ENCODE measurements at places on chromosomes 13 and 19. TPM values are rescaled to one million over a fixed set of nuclear protein-coding genes. Genes with fewer than 3 reads are reported as not detected.

DNA sequence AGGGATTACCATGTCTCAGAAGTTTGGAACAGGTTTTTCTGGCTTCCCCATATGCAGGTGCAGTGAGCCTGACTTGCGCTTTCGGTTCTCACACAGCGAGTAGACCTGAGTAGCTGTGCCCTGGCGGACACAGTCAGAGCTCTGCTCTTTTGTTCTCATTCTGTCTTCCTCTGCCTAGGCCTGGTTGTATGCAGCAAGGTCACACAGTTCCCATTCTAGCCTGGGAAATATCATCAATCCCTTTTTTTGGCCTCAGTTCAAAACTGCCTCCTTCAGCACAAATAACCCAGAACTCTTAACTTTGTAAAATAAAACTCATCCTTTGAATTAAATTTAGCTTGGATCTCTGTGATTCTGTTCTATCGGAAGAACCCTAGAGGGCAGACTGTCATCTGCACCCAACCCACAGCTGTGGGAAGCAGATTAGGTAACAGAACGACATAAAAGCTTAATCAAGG lies 10.2 kb downstream of the OXGR1 start:
- H3K4me1 ChIP-seq: no peaks in the 10 kb centered on the region
- H3K36me3 ChIP-seq: no peaks in the 10 kb centered on the region
- DNase-seq: peak; percentile 67
- H3K4me3 ChIP-seq: peak overlapping the region; percentile 21

DNA sequence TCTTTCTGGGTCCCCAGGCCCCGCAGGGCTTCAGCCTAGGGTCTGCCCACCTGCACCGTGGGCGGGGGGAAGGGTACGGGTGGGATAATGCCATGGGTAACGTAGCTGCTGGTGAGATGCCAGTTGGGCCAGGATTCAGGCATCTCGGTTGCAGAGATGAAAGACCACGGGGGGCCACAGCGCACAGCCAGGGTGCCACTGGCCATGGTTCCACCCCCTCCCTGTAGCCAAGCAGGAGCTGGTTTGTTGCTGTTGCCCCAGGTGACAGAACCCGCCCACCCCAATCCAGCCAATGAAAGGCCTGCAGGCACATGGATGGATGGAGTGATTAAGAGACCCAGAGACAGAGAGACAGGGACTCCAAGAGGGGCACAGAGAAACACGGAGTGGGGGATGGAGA lies 1.0 kb upstream of the CGB7 start:
- peak; percentile 63 for DNase-seq
- no peaks in the 10 kb centered on the region for H3K36me3 ChIP-seq
- H3K4me1 ChIP-seq: no peaks in the 10 kb centered on the region
- H3K27ac ChIP-seq: no peak overlapping the region
- peaks cover 7% of the 10 kb centered on the region for H3K27me3 ChIP-seq

DNA sequence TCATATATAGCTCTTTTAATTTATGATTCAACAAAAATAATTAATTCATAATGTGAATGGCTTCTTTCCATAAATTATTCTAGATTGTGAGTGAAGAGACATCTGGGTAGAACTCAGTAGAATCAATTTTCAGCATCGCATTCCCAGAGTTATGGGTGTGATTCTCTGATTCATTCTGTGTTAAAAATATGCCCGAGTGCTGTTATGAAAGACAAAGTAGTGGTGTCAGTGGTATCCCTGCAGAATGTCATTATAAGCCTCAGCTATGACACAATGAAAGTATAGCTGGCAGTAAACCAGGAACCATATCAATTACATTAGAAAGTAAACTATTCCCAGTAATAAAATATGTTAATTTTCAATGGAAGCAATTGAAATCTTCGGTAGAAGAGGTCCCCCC lies 480.5 kb upstream of the SLITRK1 start:
- H3K36me3 ChIP-seq: no peaks in the 10 kb centered on the region
- no peaks in the 10 kb centered on the region for H3K27me3 ChIP-seq
- DNase-seq: no peak
- no peaks in the 10 kb centered on the region for H3K4me1 ChIP-seq
- no peak overlapping the region for H3K4me3 ChIP-seq

DNA sequence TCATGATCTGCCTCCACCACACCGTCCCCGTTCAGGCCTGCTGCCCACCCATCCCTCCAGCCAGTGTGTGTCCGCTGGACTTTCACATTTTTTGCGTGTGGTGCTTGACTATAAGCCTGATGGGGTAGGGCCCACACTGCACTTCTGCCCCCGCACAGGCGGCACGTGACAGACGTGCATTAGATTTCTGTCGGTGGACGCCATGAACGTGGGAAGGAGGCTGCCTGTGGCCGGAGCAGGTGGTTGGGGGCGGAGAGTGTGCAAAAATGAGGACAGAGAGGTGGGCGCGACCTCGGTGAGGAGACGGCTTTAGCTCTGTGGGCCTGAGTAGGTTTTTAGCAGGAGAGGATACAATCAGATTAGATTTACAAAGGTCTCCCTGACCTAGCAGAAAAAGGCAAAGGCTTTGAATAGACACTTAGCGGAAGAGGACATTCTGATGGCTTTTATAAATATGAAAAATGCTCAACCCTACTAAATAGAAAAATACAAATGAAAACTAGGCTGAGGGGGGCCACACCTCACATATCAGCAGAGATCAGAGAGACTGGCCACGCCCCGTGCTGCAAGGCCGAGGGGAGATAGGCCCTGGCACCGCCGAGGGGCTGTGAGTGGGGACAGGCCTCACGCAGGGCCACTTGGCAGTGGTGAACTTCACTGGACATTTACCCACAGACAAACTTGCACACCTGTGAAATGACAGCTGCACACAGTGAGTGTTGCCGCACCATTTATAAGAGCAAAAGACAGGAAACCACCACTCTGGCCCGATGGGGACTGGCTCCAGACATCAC lies 25.4 kb downstream of the PAK4 start:
- H3K4me1 ChIP-seq: peaks cover 15% of the 10 kb centered on the region
- DNase-seq: no peak
- H3K4me3 ChIP-seq: no peak overlapping the region
- H3K36me3 ChIP-seq: no peaks in the 10 kb centered on the region
- no peak overlapping the region for H3K27ac ChIP-seq

GRCh38 chr19:32427536-32427935 lies 22.0 kb downstream of the DPY19L3 start:
- H3K27me3 ChIP-seq: no peaks in the 10 kb centered on the region
- no peak overlapping the region for H3K4me3 ChIP-seq
- H3K27ac ChIP-seq: no peak overlapping the region
- DNase-seq: no peak

CLDN10 gene
- total RNA-seq: 2.0 TPM

CYP4F2 gene
- under 0.01 TPM for total RNA-seq

Data from breast epithelium (tissue), 4 donors.